ENCODE measurements at places on chromosomes 4 and X. TPM values are rescaled to one million over a fixed set of nuclear protein-coding genes. Genes with fewer than 3 reads are reported as not detected.

AFF2 gene
- total RNA-seq, result 0.40 TPM

SPIN3 gene
- 9.1 TPM for total RNA-seq

TBC1D8B gene
- total RNA-seq, result 11.3 TPM

VEGFC gene
- total RNA-seq, result 42.1 TPM

FAAH2 gene
- total RNA-seq, result 0.25 TPM

USP17L11 gene
- not detected for total RNA-seq

LGI2 gene
- total RNA-seq, result 1.6 TPM

GATA1 gene
- total RNA-seq, result not detected

RHOXF2B gene
- not detected for total RNA-seq

CFI gene
- total RNA-seq, result 9.3 TPM

PLP1 gene
- total RNA-seq, result not detected

CSAG1 gene
- total RNA-seq, result not detected

GYPB gene
- total RNA-seq, result not detected

IKBKG gene
- total RNA-seq, result 13.8 TPM

VCX gene
- total RNA-seq, result not detected

Data from aortic smooth muscle cell (primary cell).